ENCODE measurements at places on chromosomes 11 and 22.

DNA sequence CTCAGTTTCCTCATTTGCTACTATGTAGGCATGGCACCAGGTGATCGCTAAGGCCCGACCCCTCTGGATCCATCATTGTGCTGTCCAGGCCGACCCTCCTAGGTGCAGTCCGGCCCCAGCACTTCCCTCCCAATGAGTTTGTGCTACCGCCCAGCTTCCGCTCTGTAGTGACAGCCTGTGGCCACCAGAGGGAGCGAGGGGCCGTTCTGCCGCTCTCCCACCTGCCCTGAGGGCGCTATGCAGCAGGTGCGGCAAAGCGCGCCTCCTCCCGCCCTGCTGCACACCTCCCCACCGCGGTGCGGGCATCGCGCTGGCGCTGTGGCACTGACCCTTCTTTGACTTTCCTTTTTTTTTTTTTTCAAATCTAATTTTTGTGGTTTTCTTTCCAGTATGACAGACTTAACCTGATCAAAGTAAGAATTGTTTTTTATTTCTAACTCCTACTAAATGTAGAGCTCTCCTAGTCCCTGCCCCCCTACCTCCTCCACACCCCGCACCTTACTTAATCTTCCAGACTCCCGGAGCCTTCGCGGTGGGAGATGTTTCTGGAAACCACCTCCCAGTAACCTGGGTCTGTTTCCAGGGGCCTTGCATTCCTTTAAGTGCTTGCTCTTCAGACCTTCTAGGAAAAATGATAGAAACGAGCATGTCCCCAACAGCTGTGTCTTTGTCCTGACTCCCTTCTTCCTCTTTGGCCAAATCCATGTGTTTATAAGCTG is 73.7 kb downstream of the SCN3B start:
- DNase-seq = peak; percentile 75

DNA sequence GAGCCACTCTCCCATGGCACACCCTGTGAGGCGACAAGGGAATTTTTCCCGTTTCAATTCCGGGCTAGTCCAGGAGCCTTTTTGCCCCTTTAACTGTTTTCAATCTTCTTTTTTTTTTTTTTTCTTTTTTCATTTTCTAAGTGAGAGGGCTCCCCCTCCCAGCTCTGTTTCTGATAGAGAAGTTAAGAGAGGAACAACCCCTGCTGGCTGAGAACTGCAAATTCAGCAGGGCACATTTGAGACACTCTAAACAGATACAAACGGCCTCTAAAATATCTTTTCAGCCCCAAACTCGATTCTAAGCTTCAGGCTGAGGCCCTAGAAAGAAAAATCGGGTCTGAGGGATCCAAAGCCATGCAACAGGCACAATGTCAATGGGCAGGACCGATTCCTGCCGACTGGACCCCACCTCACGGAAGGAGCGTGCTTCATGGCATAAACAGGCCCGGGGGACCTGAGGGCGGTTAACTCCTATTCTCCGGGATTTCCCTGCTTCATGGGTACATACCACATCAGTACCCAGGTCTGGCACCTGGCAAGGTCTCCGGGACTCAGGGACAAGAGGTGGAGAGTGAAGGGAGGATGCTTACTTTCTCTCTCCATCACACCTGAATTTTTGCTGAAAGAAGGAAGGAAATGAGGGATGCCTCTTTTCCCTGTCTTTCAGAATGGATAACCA is 627.5 kb downstream of the BUD13 start:
- no peak for DNase-seq

- no peak for DNase-seq
Measured at GRCh38 chr11:130715877-130716220, 200.4 kb downstream of the SNX19 start.

- no peak for DNase-seq
Measured at GRCh38 chr22:19990609-19991394, 25.8 kb downstream of the ARVCF start.

DNA sequence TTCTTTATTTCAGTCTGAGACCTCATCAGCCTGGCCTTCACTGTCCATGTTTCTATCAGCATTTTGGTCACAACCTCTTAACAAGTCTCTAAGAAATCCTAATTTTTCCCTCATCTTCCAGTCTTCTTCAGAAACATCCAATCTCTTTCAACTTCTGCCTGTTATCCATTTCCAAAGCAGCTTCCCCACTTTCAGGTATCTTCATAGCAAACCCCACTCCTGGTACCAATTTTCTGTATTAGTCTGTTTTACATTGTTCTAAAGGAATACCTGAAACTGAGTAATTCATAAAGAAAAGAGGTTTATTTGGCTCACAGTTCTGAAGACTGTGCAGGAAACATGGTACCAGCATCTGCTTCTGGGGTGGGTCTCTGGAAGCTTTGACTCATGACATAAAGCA is 8.1 kb upstream of the OR6X1 start:
- DNase-seq = no peak

GRCh38 chr11:64877390-64878222 is 815 bp downstream of the EHD1 start:
- DNase-seq = no peak

DNA sequence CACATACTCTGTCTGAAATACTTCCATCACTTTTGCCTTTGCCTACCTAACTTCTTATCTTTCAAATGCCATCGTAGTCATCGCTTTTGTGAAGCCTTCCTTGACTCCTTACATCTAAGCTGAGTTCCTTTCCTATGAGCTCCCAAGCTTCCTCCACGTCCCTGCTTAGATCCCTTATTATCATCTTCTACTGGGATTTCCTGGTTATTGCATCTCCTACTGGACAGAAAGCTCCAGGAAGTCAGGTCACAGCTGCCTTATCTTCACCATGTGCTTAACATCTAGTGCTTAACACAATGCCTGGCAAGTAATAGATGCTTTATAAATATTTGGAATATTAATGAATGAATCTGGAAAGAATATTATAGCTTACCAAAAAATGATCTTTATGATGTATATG is 5.9 kb downstream of the YPEL4 start:
- DNase-seq = no peak

DNA sequence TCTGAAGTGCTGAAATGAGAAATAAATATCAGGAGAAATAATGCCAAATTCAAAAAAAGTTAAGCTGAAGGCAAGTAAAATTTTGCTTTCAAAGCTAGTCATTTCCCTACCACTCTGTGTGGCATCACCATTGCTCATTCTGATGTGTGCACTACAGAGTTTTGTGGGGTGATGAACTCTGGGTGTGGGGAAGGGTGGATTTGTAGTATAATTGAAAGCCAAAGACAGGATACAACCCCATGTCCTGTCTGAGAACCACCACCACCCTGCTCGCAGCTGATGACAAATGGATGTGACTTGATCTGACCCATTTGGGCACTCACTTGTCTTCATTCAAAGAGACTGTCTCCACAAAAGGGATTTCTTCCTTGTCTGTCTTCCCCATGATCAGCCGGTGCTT is 19.3 kb upstream of the TMEM9B start:
- DNase-seq = no peak

GRCh38 chr11:35157814-35158700 is 19.1 kb downstream of the CD44 start:
- DNase-seq = no peak

- no peak for DNase-seq
Measured at GRCh38 chr11:99489581-99489980, 468.8 kb downstream of the CNTN5 start.
